ENCODE measurements at places on chromosomes 16 and 17. TPM values are rescaled to one million over a fixed set of nuclear protein-coding genes. Genes with fewer than 3 reads are reported as not detected.

The PDILT gene
- not detected for polyA plus RNA-seq

DNA sequence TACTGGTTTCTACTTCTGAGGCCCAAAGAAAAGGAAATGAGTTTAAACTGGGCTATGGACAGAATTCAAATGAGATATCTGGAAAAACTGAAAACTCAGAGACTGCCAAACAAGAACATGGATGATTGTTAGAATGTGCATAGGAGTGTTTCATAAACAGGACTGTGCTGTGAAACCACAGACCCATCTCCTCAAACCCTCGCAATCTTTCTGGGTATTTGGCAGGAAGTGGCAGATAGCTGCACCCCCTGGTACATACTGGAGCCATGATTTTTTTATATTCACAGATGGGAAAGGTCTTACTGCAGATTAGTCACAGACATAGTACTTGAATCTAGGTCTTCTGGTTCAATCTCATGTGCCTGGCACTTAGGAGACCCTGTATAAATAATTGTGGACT is 145.0 kb downstream of the CCDC182 start:
- no peaks in the 10 kb centered on the region for H3K36me3 ChIP-seq
- H3K4me1 ChIP-seq: peaks cover 2% of the 10 kb centered on the region
- H3K4me3 ChIP-seq: no peak overlapping the region
- no peak for DNase-seq
- H3K27ac ChIP-seq: no peak overlapping the region

- no peaks in the 10 kb centered on the region for H3K4me1 ChIP-seq
- H3K27ac ChIP-seq: no peak overlapping the region
- no peak for DNase-seq
- H3K36me3 ChIP-seq: no peaks in the 10 kb centered on the region
Observed at GRCh38 chr16:60142619-60143347, 1408.7 kb upstream of the GOT2 start.

The PSMD7 gene
- polyA plus RNA-seq: 71.2 TPM

DNA sequence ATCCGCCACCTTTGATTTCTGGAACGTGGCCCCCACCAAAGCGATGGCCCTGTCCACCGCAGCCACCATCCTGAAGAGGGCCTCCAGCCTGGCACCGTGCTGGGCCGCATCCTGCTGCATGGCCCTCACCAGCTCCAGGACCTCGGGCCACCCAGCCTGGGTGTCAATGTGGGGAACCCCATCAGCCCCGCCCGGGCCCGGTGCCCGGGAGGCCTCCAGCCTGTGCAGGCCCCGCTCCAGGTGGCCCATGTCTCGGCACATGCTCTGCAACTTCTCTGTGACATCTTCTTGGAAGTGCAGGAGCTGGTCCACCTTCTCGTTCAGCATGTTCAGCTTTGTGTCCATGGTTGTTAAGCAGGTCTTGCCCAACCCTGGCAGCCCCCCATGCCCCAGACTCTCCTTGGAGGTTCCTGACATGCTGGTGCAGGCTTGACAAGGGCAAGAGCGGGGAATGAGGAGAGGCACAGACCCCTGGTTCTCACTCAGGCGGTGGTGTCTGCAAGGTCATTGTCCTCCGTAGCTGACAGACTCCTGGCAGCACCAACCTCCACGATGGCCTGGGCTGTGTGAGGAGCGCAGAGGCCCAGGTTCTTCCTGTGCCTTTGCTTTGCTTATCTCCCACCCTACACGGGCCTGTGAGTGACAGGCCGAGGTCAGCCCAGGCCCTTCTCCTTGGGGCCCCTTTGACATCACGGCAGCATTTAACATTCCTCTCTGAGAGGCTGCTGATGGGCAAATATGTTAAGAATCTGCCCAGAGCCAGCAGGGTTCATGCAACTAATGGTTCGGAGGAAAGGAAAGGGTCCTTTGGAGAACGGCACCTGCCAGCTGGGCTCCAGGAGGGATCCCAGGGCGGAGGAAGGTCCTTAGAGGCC is at the start of gene MYLK3:
MYLK3 (minus strand) TSS at position 568 of the 875 bp plus-strand sequence; CDS start at position 417, 151 bp downstream.
- no peak for DNase-seq
- H3K27me3 ChIP-seq: no peaks in the 10 kb centered on the region
- H3K36me3 ChIP-seq: no peaks in the 10 kb centered on the region
- H3K27ac ChIP-seq: no peak within 1 kb of the TSS
- H3K4me1 ChIP-seq: peaks cover 20% of the 10 kb centered on the region
- no peak within 1 kb of the TSS for H3K4me3 ChIP-seq

GRCh38 chr16:19085679-19086200 is 18.3 kb downstream of the COQ7 start:
- no peak overlapping the region for H3K27ac ChIP-seq
- no peak overlapping the region for H3K4me3 ChIP-seq
- H3K36me3 ChIP-seq: no peaks in the 10 kb centered on the region
- no peak for DNase-seq
- H3K27me3 ChIP-seq: no peaks in the 10 kb centered on the region

GRCh38 chr16:65142276-65142675 is 20.4 kb upstream of the CDH11 start:
- no peak for DNase-seq
- H3K27ac ChIP-seq: no peak overlapping the region
- H3K4me3 ChIP-seq: no peak overlapping the region
- no peaks in the 10 kb centered on the region for H3K27me3 ChIP-seq
- no peaks in the 10 kb centered on the region for H3K4me1 ChIP-seq
- H3K36me3 ChIP-seq: no peaks in the 10 kb centered on the region

GRCh38 chr17:77237232-77238008 is 96.7 kb downstream of the SEC14L1 start:
- DNase-seq: no peak
- H3K36me3 ChIP-seq: no peaks in the 10 kb centered on the region
- H3K4me1 ChIP-seq: peaks cover 31% of the 10 kb centered on the region

The PITPNM3 gene
- polyA plus RNA-seq: 6.3 TPM

GRCh38 chr17:81148986-81149533 is 16.2 kb upstream of the PVALEF start:
- DNase-seq: no peak
- H3K4me3 ChIP-seq: peak overlapping the region; percentile 27
- no peaks in the 10 kb centered on the region for H3K4me1 ChIP-seq
- peak overlapping the region; percentile 84 for H3K27ac ChIP-seq

DNA sequence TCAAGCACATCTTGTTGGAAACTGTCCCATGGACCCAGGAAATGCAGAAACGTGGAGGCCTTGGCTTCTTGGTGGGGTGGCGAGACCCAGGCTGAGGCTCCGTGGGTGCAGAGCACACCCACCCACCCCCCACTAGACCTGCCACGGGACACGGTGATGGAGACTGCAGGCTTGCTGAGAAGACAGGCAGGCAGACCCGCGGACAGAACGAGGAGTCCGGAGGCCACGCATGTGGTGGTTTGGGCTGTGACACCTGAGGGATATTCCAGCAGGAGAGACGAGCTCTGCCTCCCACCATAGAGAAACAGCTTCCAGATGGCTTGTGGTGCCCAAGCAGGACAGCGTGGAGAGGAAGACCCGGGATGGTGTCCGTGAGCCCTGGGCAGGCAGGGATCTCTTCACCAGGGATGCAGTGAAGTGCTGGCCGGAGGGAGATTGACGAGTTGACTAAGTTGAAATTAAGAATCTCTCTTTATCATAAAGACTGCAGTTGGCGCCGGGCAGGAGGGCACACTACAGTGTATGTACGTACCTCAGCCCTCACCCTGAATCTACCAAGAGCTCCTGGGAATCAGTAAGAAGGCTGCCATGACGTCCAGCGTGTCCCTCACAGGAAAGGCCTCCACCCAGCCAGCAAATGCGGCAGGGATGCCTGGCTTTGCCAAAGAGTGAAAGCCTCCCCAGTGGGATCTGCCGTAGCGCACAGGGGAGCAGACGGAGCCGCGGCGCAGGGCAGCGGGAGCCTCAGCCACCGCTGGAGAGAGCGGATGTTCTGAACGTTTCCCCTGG is 8.2 kb downstream of the UBE2I start:
- no peak for DNase-seq
- H3K36me3 ChIP-seq: no peaks in the 10 kb centered on the region
- peaks cover under 1% of the 10 kb centered on the region for H3K4me1 ChIP-seq
- no peaks in the 10 kb centered on the region for H3K27me3 ChIP-seq
- no peak overlapping the region for H3K4me3 ChIP-seq

DNA sequence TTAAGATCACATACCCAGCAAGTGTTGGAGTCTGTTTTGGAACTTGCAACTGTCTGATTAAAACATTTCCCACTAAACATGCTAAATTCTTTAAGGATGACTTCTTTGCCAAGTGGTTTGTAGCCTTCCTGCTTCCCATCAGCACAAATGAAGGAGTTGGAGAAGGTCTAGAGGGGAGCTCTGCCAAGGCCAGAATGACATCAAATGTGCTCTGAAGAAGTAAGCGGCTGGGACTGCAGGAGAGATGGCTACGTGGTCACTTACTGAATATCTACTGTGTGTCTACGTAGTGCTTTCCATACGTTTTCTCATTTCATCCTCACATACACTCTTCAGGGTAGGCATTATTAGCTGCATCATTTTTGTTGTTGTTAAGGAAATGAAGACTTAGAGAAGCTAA is 135.7 kb upstream of the NLRP1 start:
- DNase-seq: no peak
- peaks cover 45% of the 10 kb centered on the region for H3K27me3 ChIP-seq
- H3K4me3 ChIP-seq: no peak overlapping the region
- H3K4me1 ChIP-seq: no peaks in the 10 kb centered on the region
- H3K27ac ChIP-seq: no peak overlapping the region

- H3K27me3 ChIP-seq: peaks cover 68% of the 10 kb centered on the region
- H3K4me3 ChIP-seq: no peak overlapping the region
- no peak overlapping the region for H3K27ac ChIP-seq
- no peaks in the 10 kb centered on the region for H3K36me3 ChIP-seq
- peak; percentile 86 for DNase-seq
Observed at GRCh38 chr17:48492401-48493298, 38.2 kb downstream of the HOXB1 start.

The MT1A gene
- not detected for polyA plus RNA-seq

GRCh38 chr17:37693328-37693727 is 50.1 kb upstream of the DDX52 start:
- no peak overlapping the region for H3K27ac ChIP-seq
- H3K36me3 ChIP-seq: no peaks in the 10 kb centered on the region
- no peak overlapping the region for H3K4me3 ChIP-seq
- H3K4me1 ChIP-seq: no peaks in the 10 kb centered on the region
- no peak for DNase-seq

DNA sequence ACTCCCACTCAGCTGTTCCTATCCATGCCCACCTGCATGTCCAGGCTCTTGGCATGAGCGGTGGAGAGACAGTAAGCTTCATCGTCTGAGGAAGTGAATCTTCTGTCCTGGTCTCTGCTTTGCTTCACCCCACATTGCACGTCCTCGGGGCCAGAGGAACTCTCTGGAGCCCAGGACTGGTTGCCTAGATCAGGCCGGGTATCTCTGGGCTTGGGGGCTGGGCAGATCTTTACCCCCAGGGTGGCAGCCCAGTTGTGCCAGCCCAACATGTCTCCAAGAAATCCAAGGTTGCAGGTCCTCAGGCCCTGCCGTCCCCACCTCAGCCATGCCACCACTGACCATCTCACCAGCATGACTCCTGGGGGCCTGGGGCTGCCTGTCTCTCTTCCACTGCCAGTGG is 58.3 kb downstream of the BEAN1 start:
- H3K4me3 ChIP-seq: no peak overlapping the region
- H3K27ac ChIP-seq: no peak overlapping the region
- peaks cover 9% of the 10 kb centered on the region for H3K4me1 ChIP-seq
- no peaks in the 10 kb centered on the region for H3K27me3 ChIP-seq
- no peak for DNase-seq

The WBP2 gene
- polyA plus RNA-seq: 75.8 TPM

- no peak overlapping the region for H3K4me3 ChIP-seq
- peaks cover 7% of the 10 kb centered on the region for H3K27me3 ChIP-seq
- no peaks in the 10 kb centered on the region for H3K36me3 ChIP-seq
- H3K27ac ChIP-seq: no peak overlapping the region
- no peaks in the 10 kb centered on the region for H3K4me1 ChIP-seq
Observed at GRCh38 chr17:20123209-20123608, 114.0 kb downstream of the SPECC1 start.
